C1 segment of cervical spinal cord (tissue), 14 donors: ENCODE measurements at places on chromosomes 2 and 18.

DNA sequence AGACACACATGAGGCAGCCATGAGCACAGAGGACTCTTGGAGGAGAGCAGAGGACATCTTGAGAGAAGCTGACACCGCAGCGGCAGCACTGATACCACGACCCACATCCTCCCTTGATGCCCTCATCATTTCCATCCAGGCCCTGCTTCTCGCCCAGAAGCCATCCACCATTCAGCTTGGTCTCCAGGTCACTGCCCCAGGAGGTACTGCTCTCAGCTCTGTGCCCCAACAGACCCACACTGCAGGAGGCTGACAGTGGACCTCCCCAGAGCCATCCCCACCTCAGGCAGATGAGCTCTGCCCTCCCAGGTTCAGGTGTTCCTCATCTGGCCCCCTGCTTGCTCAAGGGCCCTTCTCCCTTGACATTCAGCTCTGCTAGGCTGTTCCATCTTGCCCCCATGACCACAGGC is 74.9 kb downstream of the ACKR3 start:
- no peak for DNase-seq

- DNase-seq: no peak
Observed at GRCh38 chr2:230360028-230360427, 33.0 kb downstream of the SP140L start.

DNA sequence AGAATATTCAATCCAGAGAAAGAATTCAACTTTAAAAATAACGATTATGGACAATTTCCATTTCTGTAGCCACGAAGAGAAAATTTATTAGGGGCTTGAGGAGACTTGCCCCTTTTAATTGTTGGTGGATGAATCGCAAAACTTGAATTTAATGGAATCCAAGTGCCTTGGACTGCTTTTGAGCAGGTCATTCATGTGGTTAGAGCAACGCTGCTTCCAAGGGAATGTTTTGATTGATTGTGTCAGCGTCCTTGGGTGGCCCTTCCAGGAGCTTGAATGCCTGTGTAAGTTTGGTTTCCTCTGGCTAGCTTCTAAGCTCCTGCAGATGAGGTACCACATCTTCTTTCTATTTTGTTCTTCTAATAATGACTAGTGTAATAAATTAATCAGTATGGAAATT is 213.4 kb downstream of the LTBP1 start:
- no peak for DNase-seq

- peak; percentile 9 for DNase-seq
Observed at GRCh38 chr2:19863303-19864041, 38.3 kb downstream of the TTC32 start.

DNA sequence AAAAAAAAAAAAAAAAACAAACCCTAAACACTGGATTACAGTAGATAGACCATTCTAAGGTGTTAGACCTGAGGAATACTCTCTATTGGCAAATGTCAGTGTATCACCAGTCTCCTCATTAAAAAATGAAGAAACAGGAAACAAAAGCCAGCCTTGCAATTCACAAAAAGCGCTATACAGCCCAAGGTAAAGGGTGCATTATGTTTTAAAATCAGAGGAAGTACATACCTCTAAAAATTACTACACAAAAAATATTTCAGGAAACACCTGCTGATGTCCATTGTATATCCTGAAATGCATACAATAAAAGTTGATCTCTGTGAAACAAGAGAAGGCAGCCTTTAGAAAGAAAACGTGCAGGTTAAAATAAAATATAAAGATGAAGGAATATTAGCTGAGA is 54.9 kb upstream of the TSPYL6 start:
- DNase-seq: no peak

GRCh38 chr2:6657136-6657535 is 208.6 kb downstream of the CMPK2 start:
- DNase-seq: no peak

- no peak for DNase-seq
Observed at GRCh38 chr2:79977792-79978191, 326.8 kb downstream of the LRRTM1 start.
